Hematopoietic multipotent progenitor cell treated with erythropoietin and hydrocortisone succinate and interleukin-3 and kit ligand, for 8 days (in vitro differentiated cells): ENCODE measurements at places on chromosomes 1 and 21.

DNA sequence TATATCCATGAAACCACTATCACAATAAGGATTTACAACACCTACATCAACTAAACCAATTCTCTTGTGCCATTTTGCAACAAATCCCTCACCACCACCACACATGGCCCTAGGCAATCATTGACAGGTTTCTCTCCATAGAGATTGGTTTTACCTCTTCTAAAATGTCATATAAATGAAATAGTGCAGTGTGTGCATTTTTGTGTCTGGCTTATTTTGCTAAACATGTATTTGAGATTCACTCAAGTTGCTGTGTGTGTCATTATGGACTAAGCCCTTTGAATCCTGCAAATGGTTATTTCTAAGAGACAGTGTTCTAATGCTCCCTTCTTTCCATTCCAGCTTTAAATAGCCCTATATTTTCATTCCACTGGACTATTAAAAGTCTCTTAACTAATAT lies 179.7 kb upstream of the LRRC7 start:
- no peak for DNase-seq

DNA sequence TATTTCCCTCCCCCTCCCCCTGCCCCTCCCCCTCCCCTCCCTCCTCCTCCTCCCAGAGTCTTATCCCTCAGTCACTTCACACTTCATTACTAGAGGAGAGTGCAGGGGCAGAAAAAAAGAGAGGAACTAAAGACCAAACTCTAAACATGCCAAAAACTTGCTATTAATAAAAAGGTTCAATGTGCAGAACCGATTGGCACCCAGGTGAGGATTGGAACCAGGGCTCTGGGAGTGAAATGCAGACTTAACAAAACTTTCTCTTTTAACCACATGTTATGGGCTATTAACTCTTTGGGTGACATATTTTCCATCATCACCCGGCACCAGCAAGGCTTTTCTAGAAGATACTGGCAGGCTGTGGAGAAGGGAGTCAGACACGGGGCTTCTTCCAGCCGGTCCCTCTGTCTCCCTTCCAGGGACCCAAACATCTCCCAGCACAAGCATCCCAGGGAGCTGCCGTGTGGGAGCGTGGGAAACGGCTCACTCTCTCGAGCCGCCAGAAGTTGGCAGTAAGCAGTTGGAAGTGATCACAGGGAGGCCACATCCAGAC lies 13.6 kb downstream of the NID1 start:
- no peak for DNase-seq

GRCh38 chr1:216459651-216460207 lies 36.5 kb upstream of the USH2A start:
- DNase-seq: no peak

GRCh38 chr1:236455243-236455642 lies 61.2 kb downstream of the EDARADD start:
- DNase-seq: no peak

DNA sequence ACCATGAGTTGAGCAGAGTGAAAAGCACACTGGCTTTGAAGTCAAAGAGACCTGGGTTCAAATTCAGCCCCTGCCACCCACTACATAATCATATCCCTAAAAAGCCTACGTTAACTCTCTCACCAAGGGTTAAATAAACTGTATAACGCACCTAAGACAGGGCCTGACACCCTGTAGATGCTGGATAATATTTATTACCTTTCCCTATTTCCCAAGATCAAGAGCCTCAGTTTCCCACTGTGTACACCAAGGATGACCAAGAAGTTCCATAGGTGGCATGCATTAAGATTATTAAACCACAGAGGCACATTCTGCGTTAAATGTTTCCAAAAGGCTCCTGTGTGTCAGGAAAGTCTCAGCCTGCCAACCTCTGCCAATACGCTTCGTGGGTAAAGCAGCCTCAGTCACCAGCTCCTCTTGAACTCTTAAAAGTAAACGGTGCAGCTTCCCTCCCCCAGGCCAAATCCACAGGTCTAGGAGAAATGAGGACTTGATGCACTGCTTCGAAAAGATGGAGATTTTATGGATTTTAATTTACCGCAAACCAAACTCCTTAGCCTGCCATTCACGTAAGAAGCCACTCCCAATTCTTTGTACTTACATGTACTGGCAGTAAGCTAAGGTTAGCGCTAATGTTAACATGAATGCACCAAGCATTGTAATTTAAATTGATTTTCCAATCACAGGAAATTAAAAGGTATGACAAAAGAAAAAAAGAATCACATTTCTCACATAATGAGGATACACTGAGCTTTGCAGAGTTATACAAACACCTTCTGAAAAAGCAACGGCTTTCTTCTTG lies 2.6 kb downstream of the USP24 start:
- peak; percentile 54 for DNase-seq

GRCh38 chr1:210736713-210737112 lies 397.2 kb downstream of the KCNH1 start:
- DNase-seq: no peak

DNA sequence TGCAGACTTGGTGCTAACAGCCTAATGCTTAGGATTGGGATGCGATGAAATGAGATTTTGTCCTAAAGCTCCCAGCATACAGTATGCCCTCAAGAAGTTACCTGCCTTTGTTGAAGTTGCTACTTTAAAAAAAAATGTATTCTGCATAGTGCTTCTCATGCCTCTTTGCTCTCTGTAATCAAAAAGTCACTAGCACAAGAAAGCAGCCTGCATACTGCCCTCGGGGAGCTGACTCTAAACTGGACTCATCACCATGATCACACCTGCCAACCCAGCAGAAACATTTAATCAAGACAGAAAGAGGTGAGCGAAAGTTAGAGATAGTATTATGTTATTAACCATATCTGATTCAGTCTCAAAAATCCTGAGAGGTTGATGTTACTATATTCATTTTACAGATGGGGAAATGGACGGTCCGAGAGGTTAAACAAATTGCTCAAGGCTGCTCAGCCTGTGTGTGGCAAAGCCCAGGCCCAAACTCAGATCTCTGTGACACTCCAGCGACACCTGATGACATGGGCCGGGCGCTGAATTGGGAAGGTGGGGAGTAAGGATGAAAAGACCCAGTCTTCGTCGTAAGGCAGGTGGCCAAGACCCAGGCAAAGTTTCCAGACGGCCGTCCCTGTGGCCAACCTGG lies 1.1 kb downstream of the BATF3 start:
- no peak for DNase-seq

GRCh38 chr21:40901691-40902090 lies 54.7 kb upstream of the DSCAM start:
- DNase-seq: no peak

- DNase-seq: peak; percentile 62
Observed at GRCh38 chr1:37509181-37509580, 5.4 kb downstream of the MEAF6 start.

DNA sequence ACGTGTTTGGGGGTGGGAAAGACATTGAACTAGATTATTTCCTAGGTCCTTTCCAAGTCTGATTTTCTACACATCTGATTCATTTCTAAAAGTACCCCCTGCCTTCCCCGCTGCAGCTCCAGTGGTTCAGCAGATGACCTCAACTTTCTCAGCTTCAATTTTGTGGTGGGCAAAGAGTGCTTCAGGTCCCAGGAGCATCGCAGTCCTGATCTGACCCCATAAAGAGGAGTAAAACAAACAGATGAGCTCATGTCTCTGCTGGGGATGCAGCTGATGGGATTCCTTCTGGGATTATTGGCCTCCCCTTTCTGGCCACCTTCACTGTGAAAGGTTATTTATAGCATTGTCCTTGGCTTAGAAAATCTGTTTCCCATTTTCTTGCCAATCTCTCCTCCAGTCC lies 337.0 kb upstream of the PLXNA2 start:
- DNase-seq: no peak

DNA sequence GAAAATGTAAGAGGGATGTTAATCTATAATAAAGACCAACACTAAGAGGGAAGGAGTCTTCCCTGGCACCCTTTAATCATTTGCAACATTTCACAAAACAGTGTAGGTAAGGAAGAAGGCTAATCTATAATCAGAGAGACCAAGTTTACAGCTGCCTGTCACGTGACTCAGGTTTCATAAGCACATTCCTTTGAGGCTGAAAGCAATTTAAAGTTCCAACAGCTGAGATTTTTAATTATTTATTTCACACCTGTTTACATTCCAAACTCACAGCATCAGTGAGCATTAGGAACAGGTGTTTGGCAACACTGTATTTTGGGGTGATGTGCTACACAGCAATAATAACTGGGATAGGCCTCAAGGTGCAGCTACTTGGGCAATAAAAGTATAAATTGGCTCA lies 75.7 kb upstream of the PGBD5 start:
- DNase-seq: no peak

- no peak for DNase-seq
Observed at GRCh38 chr1:212182579-212182978, 102.6 kb upstream of the PPP2R5A start.

DNA sequence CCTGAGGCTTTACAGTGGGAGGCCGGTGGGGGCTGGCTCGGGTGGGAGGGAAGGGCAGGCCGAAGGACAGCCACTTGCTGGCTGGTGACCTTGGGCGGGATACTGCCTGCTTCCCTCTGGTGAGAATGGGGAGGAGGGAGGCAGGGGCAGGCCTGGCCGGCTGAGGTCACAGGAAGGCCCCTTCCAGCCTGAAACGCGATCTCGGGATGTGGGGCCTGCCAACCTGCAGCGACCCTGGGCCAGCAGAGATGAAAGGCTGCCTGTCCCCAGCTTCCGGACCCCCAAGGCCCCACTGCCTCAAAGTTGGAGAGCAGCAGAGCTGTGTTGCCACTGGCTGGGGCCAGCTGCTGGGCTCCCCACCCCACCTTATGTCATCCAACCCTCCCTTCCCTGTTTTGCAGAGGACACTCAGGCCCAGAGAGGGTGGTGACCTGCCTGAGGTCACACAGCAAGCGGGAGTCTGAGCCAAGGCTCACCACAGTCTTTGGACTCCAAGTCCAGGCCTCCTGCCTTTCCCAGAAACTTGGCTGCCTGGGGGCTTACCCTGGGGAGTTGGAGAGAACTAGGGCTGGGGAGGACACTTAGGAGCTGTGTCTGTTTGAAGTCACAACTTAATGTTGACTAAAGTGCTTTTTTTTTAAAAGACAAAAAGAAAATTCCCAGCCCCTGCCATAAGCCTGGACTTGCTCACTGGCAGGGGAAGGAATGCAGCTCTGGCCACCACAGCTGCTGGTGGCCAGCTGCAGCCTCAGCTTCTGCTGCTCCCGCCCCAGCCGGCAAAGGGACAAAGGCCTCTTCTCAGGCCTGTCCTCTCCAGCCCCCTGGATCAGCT lies 14.8 kb upstream of the WASF2 start:
- DNase-seq: no peak

- DNase-seq: no peak
Observed at GRCh38 chr1:35151220-35151619, 41.7 kb downstream of the SFPQ start.

- no peak for DNase-seq
Observed at GRCh38 chr1:118934706-118935105, 53.4 kb downstream of the TBX15 start.

DNA sequence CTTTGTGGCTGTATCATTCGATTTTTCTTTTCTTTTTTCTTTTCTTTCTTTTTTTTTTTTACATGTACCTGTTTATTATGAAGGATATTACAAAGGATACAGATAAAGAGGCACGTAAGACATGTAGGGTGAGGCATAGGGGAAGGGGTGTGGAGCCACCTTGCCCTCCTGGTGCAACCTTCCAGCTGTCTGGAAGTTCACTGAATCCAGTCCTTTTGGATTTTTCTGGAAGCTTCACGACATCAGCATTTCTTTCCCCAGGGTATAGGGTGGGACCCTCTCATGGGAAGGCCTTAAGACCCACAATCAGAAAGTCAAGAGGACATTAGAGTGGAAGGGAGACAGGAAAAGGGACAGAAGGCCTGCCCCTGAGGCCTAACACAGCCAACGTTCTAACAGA lies 30.1 kb upstream of the TGFBR3 start:
- no peak for DNase-seq

- DNase-seq: no peak
Observed at GRCh38 chr21:35075546-35075945, 26.4 kb upstream of the RUNX1 start.

GRCh38 chr1:184493987-184494388 lies 107.2 kb downstream of the C1orf21 start:
- DNase-seq: no peak

DNA sequence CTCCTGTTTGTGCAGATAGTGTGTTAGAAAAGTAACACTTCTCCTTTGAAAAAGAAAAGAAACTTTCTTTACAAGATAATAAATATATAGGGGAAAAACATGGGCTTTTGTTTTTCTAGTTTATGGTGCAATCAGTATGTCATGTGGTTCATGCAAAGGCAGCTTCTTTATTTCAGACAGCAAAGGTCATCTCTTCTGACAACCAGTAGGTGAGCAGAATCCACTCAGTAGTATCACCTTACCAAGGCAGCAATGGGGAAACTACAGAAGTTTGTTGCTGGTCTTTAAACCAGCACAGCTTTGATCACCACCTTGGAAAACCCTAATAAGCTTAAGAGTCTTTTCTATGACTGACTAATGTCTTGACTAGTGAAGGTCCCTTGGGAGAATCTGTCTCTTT lies 13.0 kb upstream of the SAMSN1 start:
- no peak for DNase-seq

DNA sequence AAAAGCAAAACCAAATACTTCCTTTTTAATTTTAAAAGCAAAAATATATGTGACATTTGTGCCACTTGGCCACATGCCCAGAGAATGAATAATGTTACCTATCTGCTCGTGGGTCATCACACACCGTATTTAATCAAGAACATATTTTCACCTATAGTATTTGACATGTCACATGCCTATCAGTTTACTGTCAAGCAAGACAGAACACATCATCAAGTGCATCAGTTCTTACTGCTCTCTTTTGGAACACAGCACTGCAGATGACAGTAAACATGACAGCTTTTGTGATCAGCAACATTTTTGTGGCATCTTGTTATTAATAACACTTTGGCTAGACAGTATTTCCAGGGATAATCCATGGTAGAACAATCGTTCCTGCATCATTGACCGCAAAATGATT lies 134.4 kb downstream of the LRRC7 start:
- peak; percentile 20 for DNase-seq

GRCh38 chr21:26443291-26443690 lies 129.8 kb downstream of the CYYR1 start:
- no peak for DNase-seq

GRCh38 chr1:160647329-160647720 lies 481 bp upstream of the SLAMF1 start:
- no peak for DNase-seq
